ENCODE measurements at places on chromosomes 1 and 21.
A peak's percentile ranks its signal among the peaks of the same experiment; 100 is the strongest.

GRCh38 chr21:45386728-45387371 is 18.1 kb upstream of the COL18A1 start:
- peak; percentile 69 for DNase-seq

GRCh38 chr1:149843431-149844041 is 55.8 kb upstream of the BOLA1 start:
- no peak for DNase-seq

GRCh38 chr1:89171067-89171438 is 4.8 kb downstream of the GBP7 start:
- DNase-seq: no peak

DNA sequence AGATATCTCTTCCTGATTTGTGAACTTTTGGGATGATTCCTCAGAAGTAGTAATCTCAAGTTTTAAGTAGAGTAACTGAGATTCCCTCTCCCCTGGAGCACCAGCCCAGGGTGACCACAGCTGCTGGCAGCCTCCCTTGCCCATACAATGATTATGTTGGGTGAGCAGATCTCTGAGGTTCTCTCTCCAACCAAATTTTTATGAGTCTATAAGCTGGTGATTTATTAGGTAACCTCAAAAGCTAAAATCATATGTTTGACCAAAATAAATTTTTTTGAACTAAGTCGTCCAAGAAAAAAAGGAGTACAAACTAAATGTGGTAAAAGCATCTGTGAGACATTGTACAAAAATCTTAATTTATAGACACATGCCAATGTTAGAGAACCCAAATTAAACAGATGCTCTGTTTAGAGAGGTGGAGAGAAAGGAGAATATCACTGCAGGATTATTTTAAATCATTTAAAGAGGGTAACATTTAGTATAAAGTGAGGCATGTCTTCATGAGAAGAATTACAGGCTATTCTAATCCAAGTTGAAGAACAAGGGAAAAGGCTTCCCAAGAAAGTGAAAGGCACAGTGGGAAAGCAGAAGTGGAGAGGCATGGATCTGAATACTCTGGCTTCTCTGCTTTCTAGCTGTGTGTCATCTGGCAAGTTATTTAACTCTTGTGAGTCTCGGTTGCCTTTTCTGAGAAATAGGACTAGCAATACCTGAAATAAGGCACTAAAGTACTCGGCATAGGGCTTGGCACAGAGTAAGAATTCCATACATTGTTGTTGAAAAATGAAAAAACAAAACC is 2.5 kb downstream of the AKNAD1 start:
- DNase-seq: peak; percentile 50

GRCh38 chr1:116107371-116107770 is 3.8 kb upstream of the MAB21L3 start:
- DNase-seq: no peak

- DNase-seq: no peak
Observed at GRCh38 chr1:58572690-58573089, 4.4 kb downstream of the TACSTD2 start.

DNA sequence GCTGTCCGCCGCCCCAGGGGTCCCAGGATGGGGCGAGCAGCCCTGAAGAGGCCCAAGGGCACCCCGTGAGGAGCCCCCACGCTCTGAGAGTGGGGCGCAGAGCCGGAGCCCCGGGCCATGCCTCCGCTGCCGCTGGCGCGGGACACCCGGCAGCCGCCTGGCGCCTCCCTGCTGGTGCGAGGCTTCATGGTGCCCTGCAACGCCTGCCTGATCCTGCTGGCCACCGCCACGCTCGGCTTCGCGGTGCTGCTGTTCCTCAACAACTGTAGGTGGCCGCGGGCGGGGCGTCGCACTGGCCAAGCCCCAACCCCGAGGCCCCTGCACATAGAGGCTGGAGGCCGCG is 14.5 kb downstream of the AGRN start:
- no peak for DNase-seq

DNA sequence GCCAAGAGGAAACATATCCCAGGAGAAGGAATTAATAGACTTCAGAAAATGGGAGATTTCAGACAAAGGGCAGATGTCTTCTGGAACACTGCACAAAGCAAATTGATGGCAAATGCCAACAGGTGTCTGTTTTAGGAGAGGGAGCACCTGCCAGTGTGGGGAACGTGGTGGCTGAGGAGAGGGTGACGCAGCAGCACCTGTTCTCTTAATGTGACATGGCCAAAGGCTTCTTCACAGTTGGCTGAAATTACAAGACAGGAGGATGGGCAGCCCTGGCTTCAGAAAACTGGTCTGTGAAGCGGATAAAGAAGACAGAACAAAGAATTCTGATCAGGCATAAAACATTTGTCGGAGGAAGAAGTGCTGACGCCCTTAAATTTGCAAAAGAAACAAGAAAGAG is 178.7 kb upstream of the RUNX1 start:
- no peak for DNase-seq

DNA sequence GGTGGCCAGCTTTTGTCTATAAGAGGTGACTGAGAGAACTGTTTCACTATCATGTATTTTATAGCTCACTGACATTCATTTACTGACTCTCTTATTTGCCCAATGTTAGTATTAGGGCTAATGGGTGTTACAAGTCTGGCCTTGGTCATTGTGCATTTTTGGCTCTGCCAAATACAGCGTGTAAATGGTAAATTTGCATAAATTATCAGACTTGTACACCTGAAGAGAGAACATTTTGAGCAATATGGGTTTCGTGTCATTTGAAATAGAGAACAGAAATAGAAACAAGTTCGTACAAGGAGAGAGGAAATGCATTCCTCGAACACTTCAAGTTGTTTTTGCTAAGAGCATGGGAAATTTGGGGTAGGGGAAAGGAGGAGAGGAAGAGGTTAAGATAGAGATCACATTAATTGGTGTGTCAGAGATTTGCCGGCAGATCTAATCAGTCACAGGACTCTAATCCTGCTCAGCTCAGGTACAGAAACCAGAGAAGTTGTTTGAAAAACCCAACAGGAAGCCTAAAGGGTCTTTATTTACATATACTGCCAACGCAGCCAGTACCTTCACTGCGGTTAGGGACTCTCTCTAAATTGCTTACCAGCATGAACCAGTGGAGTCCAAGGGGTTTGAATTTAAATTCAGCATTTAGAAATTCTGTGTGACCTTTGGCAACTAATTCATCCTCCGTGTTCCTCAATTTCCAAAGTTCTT is 261.5 kb downstream of the GPATCH2 start:
- DNase-seq: no peak

DNA sequence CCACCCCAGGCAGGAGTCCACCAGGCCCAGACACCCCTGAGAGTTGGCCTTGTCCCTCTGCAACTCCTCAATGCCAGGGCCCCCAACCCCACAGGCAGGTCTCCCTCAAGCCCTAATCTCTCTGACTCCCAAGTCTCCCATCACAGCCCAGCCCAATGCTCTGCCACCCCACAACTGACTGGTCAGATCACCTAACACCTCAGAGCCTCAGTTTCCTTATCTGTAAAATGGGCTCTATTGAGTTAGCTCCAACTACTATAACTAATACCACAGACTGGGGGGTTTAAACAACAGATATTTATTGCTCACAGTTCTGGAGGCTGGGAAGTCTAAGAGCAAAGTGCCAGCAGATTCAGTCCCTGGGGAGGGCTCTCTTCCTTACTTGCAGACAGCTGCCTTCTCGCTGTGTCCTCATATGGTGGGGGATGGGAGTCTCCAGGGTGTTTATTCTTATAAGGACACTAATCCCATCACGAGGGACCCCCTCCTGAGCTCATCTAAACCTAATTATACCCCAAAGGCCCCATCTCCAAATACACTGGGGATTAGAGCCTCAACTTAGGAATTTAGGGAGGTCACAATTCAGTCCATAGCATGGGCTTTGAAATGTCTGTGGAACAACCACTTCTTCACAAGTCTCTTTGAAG is 34.9 kb upstream of the ZC3H12A start:
- DNase-seq: no peak

DNA sequence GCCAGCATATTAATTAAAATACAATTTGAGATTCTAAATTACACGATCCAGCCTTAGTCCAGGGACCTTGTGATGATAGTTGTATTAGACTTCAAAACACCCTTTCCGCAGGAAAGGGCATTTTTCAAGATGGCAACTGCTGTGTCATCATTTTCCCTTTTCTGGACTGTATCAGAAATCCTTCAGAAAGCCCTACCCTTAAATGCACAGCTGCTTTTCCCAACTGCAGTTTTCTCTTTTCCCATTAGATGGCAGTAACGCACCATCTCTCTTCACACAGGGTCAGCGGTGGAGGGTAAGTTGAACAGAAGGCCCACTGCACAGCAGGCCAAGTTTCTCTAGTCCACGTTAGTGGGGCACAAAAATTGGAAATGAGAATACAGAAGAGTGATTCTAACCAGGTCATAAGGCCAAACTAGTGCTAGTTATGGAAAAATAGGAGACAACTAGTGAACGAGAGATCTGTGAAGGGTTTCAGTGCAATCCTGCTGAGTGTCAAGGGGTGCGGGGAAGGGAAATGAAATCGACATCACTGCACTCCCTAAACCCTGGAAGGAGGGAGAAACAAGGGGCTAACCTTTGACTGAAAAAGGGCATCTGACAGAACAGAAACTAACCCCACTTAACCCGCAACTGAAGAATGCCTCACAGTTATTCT is 22.1 kb upstream of the TDRD10 start:
- peak; percentile 75 for DNase-seq

DNA sequence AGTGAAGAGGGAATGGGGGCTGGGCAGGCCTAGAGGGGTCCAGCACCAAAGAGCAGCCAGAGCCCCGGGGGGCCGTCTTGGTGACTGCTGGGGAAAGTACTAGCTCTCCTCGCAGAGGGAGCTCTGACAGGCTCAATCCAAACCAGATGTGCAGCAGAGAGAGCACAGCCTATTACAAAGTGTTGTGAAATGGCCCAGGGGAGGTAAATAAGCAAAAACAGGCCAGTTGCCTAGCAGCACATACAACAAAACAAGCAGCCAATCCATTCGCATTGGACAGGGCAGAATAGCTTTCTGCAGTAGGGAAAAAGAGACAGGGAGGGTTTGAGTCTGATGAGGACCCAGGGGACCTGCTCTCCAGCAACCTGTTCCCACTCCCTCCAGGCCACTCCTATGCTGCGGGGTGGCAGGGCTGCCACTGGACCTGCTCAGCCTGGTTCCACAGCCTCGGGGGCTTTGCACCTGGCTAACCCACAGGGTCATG is 239.6 kb upstream of the FGGY start:
- DNase-seq: peak; percentile 87

- DNase-seq: no peak
Observed at GRCh38 chr21:34533938-34534337, 21.9 kb upstream of the KCNE1 start.

DNA sequence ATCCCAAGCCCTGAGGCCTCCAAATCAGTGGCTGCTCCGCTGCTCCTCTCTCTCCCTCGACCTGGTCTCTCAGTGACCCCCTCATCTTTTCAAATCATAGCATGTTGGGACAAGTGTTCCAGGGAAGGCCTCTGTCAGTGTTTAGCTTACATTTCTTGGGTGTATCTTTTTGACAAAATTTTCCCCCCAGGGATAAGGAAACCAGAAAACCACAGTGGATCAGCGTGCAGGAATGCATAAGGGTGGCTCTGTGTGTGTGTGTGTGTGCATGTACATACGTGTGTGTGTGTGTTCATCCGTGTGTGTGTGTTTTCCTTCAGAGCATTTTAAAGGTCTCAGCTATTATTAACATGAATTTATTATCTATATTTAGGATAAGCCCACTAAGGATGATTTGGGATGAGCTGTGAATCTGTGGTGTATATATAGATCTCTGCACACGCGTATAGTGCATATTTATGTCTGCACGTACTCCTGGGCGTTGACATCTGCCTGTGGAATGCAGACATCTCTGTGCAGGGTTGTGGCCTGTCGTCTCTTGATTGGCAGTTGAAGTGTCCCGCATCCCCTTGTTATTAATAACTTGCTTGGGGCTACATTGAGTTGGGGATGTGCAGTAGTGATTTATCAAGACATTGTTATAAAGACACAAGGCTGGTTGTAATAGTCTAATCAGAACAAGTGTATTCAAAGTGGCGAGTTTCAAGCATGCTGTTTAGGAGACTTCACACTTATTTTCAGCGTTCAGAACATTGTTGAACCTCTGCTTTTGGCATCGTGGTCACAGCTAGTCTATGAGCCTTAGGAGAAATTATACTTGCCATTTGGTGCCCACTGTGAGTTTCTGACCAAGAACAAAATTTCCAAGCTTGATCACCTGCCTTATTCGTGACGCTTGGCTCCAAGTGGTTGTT is 55.6 kb downstream of the GALNT2 start:
- no peak for DNase-seq

DNA sequence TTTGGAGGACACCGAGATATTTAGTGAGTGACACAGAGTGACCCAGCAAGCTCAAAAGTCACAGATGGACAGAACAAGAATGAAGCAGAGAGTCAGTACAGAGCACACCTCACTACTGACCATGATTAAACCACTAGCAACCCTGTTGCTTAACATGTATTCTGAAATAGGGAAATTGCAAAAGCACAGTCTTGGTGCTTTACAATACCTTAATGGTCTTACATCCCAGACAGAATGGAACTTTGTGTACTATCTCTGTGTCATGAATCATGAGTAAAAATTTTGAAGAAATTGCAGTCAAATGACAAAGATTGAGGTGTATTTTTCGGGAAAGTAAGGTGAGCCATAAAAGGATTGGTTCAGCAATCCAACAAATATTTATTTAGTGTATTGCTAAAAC is 2.7 kb upstream of the SAMSN1 start:
- no peak for DNase-seq

DNA sequence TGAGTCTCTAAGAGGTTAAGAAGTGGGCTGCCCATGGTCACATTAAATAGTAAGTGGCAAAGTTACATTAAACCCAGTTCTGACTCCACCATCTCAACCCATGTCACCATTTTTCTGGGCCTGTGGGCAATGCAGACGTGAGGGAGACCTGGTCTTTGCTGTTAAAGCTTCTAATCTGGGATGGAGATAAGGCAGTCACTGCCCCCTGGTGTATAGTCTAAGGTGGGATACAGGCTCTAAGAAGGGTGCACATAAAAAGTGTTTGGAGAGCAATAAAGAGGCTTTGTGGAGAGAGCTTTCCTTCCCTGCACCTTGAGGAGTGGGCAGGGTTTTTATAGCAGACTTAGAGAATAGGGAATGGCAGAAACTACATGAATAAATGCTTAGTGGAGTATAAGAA is 141.3 kb downstream of the ROR1 start:
- no peak for DNase-seq
